ENCODE measurements at places on chromosomes 5 and 9. TPM values are rescaled to one million over a fixed set of nuclear protein-coding genes. Genes with fewer than 3 reads are reported as not detected.

Gene DAB2IP
- 7.8 TPM for polyA plus RNA-seq

Gene KCNV2
- polyA plus RNA-seq: 0.10 TPM

Gene FAM153A
- 0.48 TPM for polyA plus RNA-seq

Gene NEK6
- polyA plus RNA-seq: 49.7 TPM

DNA sequence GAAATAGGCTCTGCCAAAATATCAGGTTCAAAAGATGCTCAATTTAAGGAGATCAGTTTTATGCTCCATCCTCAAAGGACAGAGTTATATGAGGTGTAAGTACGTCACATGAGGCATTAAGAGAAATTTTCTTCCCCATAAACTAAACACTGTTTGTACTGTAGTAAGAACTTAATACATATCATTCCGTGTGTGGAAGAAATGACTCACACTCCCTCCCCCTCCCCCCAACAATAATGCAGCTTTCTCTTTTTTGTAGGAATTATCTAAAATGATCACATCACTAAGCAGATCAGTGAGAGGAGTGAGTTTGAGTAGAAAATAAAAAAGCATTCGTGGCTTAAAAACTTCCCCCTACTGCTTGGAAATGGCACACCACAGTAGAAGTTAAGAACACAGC lies 2.2 kb downstream of the CDH12 start:
- peaks cover 3% of the 10 kb centered on the region for H3K27me3 ChIP-seq
- H3K27ac ChIP-seq: no peak overlapping the region
- no peak overlapping the region for H3K4me3 ChIP-seq
- DNase-seq: no peak
- H3K36me3 ChIP-seq: no peaks in the 10 kb centered on the region
- H3K4me1 ChIP-seq: peaks cover 9% of the 10 kb centered on the region

DNA sequence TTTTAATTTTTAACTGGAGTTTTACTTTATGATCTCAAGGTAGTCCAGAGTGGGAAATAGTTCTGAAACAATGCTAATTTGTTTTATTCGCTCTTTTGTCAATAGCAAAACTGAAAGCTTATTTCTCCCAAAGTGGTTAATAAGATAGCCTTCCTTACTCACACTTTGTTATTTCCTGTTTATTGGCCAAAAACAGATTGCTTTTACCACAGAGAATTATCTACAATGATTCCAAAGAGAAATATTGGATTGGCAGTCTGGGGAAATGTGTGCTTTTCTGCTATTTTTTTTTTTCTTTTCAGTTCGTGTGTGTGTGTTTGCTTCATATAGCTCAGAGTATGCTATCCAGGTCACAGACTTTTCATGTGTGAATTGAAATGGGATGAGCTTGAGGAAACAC lies 756.7 kb upstream of the RGMB start:
- no peak overlapping the region for H3K4me3 ChIP-seq
- no peaks in the 10 kb centered on the region for H3K27me3 ChIP-seq
- no peaks in the 10 kb centered on the region for H3K4me1 ChIP-seq
- no peaks in the 10 kb centered on the region for H3K36me3 ChIP-seq

Data from liver (tissue), 10 donors.